ENCODE measurements at places on chromosomes 13 and 19. TPM values are rescaled to one million over a fixed set of nuclear protein-coding genes. Genes with fewer than 3 reads are reported as not detected.

The NTF4 gene
- 3.5 TPM for polyA plus RNA-seq

The ZNF709 gene
- polyA plus RNA-seq: 9.7 TPM

The SLITRK6 gene
- polyA plus RNA-seq: 9.5 TPM

The ZMYM5 gene
- polyA plus RNA-seq: 20.1 TPM

The FCHO1 gene
- polyA plus RNA-seq: 2.1 TPM

The ZNF285 gene
- 11.8 TPM for polyA plus RNA-seq

The ZNF415 gene
- 24.0 TPM for polyA plus RNA-seq

The S1PR4 gene
- 0.33 TPM for polyA plus RNA-seq

The GATAD2A gene
- polyA plus RNA-seq: 51.0 TPM

The CERS1 gene
- polyA plus RNA-seq: 5.4 TPM

The TNNI3 gene
- polyA plus RNA-seq: 3.1 TPM

- peak; percentile 44 for DNase-seq
These were observed 441 bp upstream of the ZNF559 start for GRCh38 chr19:9323557-9323918.

DNA sequence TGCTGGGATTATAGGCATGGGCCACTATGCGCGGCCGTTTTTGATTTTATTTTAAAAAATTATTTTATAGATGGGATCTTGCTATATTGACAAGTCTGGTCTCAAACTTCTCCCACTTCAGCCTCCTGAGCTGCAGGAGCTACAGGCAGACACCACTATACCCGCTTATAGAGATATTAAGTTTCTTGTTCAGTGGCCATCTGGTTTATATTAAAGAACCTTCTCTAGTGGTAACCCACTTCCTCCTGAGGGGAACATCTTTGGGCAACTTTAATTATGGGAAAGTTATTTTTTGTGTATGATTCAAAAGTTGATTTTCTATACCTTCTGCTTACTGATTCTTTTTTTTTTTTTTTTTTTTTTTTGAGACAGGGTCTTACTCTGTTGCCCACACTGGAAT lies 172.7 kb downstream of the KLF5 start:
- DNase-seq: no peak

DNA sequence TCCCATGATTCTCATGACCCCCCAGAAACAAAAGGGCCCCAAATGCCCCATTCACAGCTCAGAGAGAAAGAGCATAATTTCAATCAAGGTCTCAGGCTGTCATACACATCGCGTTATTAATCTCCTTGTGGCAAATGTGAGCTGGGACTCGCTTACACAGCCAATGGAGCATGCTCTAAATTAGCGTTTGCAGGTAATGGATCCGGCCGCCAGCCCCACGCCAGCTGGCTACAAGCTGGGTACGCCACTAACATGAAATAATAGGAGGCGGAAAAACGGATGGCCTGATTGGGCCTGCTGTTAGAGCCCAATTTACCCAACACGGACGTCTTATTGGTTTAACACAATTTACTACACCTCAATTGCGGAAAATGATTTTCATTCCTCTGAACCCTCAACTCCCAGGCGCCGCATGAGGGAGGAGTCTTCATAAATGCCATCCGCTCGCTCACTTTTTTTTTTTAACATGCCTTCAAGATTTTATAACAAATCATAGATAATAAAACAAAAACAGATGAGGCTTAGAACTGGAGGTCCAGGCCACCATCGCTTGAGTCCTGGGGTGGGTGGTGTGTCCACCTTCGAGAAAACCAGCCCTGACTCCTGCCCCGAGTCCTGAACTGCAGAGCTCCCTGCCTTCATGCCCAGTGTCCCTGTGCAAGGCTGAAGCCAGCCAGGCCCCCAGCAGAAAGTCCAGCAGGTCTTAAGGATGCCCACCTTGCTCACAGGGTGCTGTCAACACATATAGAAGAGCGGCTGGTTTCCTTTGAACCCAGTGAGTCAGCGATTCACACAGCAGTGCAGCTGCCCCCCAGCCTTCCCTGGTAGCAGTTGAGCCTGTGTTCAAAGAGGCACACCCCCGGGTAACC lies 62.1 kb downstream of the PEPD start:
- DNase-seq: no peak

DNA sequence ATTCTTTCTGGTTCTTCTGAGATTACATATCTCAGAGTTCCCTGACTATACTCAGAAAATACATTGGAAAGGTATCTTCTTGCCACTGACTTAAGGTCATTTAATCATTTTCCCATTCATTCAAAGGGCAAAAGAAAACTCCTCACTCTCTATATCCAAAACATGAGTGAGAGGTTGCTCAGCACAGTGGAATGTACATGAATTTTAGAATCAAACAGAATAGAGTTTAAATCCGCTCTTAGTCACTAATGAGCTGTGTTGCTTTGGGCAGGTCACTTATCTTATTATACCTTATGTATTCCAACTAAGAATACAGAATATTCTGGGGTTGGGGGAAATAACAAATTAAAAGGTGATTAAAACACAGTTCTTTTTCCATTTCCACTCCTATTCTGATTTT lies 452.6 kb upstream of the KLF12 start:
- no peak for DNase-seq

DNA sequence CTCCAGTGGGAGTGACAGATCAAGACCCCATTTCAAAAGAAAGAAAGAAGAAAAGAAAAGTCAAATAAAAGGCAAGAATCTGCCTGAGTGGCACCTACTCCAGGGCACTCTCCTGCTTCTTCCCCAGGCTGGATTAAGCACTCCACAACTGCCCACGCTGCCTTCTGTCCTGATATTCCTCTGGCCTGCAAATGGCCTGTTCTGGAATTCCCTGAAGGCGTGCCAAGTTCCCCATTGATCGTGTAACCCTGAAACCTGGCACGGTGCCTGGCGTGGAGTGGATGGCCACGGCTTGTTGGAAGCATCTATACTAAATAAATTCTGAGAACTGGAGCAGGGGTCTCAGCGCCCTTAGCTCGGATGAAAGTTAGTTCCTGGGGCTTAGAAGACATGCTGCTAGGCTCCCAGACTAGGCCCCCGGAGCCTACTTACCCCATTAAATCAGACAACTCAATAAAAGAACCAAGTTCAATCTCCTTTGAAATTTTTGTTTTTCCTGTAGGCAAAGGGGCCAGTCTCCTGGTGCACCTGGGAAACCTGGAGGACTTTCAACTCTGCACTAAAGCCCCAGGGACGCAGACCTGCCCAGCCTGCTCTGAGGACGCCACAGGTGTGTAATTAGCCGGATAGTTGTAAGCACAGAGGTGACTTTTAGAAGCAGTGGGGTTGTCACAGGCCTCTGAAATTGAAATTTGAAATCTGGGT lies 21.9 kb downstream of the ANKRD27 start:
- no peak for DNase-seq

GRCh38 chr13:34172048-34172447 lies 354.1 kb downstream of the RFC3 start:
- no peak for DNase-seq

- no peak for DNase-seq
These were observed 167.2 kb upstream of the KLF12 start for GRCh38 chr13:74301258-74301935.

DNA sequence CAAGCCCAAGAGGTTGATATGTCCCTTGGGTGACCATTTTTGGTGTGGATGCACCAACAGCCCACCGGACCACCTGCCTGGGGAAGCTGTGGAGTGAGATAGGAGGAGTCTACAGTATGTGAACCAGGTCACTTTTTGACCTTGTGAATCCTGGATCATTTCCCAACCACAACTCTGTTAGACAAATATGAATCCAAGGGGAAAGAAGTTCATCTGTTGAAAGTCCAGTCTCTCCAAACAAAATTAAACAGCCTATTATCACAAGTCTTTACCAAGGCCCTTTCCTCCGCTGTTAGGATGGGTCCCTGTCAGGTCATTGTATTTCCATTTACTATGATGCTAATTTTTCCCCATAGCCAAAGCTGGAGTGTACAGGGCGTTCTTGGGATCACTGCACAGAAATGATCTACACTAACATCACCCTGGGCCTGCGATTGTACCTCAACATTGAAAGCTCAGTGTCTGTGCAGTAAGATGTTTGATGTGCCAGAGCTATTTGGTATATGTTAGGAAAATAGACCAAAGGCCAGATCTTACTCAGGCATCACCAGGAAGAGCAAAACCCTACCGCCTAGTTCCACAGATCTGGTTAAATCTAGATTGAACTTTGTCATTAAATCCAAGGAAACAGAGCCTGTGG lies 117.1 kb downstream of the STARD13 start:
- DNase-seq: no peak

DNA sequence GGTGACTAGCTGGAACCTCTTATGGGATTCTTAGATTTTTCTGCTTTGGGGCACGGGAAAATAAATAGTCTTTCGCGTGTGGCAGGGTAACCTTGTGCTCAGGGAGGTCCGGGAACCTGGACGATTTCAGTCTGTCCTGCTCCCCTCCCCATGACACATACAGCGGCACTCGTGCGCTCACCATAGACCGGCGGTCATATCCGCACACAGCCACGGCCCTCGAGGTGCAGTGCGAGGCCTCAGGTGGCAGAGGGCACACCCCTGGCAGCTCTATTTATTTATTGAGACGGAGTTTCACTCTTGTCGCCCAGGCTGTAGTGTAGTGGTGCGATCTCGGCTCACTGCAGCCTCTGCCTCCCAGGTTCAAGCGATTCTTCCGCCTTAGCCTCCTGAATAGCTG lies 3.0 kb downstream of the ONECUT3 start:
- no peak for DNase-seq

DNA sequence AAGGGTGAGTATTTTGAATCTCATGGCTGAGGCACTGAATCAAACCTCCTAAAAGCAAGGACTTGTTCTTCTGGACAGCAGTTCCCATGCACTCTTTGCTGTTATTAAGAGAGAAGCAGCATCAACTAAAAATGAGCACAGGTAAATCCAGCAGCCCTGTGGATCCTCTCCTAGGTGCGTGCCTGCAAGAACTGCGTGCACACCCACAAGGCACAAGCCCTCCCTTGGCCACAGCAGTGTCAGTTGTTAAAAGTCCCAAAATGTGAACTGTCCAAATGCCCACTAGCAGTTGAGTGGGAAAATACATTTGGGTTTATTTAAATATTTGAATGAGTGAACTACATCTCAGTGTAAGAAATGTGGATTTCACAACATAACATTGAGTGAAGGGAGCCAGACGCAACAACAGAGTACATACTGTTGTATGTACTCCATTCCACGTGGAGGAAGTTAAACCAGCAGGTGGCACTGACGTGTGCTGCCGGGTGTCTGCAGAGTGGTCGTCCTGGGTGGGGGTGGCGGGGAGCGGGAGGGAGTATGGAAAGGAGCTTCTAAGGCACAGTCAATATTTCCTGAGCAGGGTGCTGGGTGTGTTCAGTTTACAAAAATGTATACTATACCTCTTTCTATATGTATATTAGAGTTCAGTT lies 266.4 kb downstream of the NALCN start:
- no peak for DNase-seq

GRCh38 chr19:4083677-4084546 lies 17.2 kb upstream of the ZBTB7A start:
- DNase-seq: no peak

DNA sequence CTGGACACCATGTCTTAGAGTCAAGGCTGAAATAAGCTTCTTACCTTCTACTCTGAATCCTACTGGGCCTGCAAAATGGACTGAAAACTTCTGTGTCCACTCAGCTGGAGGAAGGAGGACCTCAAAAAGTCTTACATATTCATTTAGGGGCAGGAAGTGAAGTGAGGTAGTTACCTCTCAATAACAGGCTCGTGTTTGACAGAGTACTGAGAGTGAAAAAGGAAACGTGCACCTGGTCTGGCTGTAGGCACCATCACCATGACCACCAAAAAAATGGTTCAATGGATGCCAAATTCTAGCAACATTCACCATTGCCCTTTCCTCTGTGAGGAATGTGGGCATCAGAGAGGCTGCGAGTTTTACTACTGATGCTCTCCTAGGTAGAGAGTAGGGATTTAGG lies 176.2 kb downstream of the RFC3 start:
- no peak for DNase-seq

GRCh38 chr19:18967358-18968146 lies 26.5 kb upstream of the HOMER3 start:
- peak; percentile 64 for DNase-seq

Data from right renal pelvis (tissue), 4 donors.